ENCODE measurements at places on chromosomes 12 and 14. TPM values are rescaled to one million over a fixed set of nuclear protein-coding genes. Genes with fewer than 3 reads are reported as not detected.
A peak's percentile ranks its signal among the peaks of the same experiment; 100 is the strongest.

- H3K27ac ChIP-seq: no peak overlapping the region
- no peaks in the 10 kb centered on the region for H3K4me1 ChIP-seq
- H3K27me3 ChIP-seq: peaks cover 55% of the 10 kb centered on the region
- H3K4me3 ChIP-seq: no peak overlapping the region
- no peaks in the 10 kb centered on the region for H3K36me3 ChIP-seq
Observed at GRCh38 chr12:1870086-1870485, 48.4 kb downstream of the CACNA2D4 start.

DNA sequence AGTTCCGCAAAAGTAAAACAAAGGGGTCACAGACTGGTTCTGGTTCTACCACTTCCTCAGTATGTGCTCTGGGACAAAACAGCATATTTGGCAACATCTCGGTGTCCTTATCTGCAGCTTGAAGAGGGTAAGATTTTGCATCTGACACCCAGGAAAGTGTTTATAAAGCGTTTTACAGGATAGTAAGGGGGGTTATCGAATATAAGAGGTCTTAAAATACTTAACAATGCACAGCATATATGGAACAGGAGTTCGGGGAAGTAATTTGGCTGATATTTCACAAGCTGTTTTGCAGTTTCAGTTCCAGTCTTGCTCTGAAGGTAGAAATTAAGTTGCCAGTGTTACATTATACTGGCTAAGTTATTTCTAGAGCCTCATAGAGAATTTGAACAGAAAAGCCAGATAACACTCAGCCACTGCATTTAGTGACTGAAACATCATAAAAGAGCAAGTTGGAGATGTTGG is 904 bp upstream of the MAP4K5 start:
- no peak overlapping the region for H3K4me3 ChIP-seq
- no peak overlapping the region for H3K27ac ChIP-seq
- no peaks in the 10 kb centered on the region for H3K27me3 ChIP-seq
- peaks cover 20% of the 10 kb centered on the region for H3K4me1 ChIP-seq

DNA sequence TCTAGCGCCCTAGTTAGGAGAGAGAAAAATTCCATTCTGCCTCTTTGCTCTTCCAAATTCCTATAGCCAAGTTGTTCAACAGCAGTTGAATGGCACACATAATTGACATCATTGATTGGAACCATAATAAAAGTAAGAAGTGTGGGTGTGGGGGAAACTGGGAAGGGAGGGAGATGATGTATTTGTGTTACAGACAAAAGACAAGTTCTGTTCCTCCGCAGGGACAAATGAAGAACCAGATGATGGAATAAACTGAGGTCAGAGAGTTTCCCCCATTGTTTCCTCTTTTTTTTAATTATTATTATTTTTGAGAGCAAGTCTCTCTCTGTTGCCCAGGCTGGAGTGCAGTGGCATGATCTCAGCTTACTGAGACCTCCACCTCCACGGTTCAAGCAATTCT is 34.9 kb downstream of the GDF11 start:
- H3K4me3 ChIP-seq: no peak overlapping the region
- no peaks in the 10 kb centered on the region for H3K4me1 ChIP-seq
- H3K27me3 ChIP-seq: no peaks in the 10 kb centered on the region

Gene CRACR2A
- total RNA-seq: 1.9 TPM

Gene PPFIA2
- not detected for total RNA-seq

- no peaks in the 10 kb centered on the region for H3K36me3 ChIP-seq
- no peak within 1 kb of the TSS for H3K27ac ChIP-seq
- peak; percentile 36 for DNase-seq
- peak within 1 kb of the TSS; percentile 56 for H3K4me3 ChIP-seq
- H3K27me3 ChIP-seq: peaks cover 85% of the 10 kb centered on the region
Observed at GRCh38 chr14:28766469-28766955, at the start of gene FOXG1. Gene FOXG1 (plus strand): TSS chr14:28766787. CDS start chr14:28767280, 493 bp downstream.

Gene CDCA4
- 27.5 TPM for total RNA-seq

DNA sequence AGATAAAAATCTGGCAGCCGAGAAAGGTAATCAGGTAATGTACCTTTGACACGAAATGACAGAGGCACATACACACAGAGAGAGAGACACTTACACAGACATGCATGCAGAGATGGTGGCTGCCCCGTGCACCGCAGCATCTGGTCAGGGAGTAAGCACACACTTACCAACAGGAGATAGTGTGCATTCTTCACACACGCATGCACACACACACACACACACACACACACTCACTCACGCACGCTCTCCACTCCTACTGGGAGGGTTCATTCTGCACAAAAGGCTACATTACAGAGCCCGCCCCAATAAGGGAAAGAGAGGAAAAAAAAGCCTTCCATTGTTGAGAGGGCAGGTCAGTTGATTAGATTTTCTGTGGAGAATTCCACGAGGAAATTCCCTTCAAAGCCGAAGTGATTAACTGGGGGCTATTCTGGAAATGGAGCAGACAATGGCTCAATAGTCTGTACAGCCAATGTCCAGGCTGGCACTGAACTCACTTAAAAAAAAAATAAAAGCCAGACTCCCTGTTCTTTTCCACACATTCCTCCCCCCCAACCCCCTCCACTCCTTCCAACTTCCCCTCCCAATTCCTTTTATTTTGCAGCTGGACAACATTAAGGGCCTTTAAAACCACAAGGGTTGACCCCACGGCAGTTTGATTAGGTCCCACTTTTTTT is 1.4 kb upstream of the SOX5 start:
- H3K4me1 ChIP-seq: no peaks in the 10 kb centered on the region
- no peaks in the 10 kb centered on the region for H3K36me3 ChIP-seq
- no peak overlapping the region for H3K4me3 ChIP-seq

Gene COX8C
- total RNA-seq: not detected

DNA sequence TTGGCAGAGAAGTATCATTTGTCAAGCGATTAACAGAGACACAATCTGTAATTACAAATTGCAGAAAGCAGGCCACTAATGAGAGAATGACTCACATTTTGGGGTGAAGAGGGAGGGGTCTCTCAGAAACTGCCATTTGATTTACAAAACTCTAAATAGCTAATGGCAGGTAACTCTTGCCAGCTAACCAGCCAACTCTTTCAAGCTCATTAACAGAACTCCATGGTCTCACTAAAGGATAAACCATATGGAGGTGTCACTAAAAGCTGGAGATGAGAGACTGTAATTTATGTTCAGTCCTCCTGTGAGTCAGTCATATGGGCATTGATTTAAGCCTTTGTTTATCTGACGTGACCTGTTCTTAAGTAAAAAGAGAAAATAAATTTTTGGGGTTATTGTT is 336.4 kb downstream of the FOXG1 start:
- H3K27ac ChIP-seq: no peak overlapping the region
- H3K36me3 ChIP-seq: no peaks in the 10 kb centered on the region
- H3K4me1 ChIP-seq: peaks cover 5% of the 10 kb centered on the region
- H3K27me3 ChIP-seq: no peaks in the 10 kb centered on the region

- no peaks in the 10 kb centered on the region for H3K36me3 ChIP-seq
- H3K27me3 ChIP-seq: peaks cover 22% of the 10 kb centered on the region
- no peak overlapping the region for H3K4me3 ChIP-seq
Observed at GRCh38 chr12:111238075-111238734, 130.7 kb downstream of the PHETA1 start.

GRCh38 chr14:100824091-100824551 is 1.8 kb upstream of the MEG3 start:
- H3K4me1 ChIP-seq: no peaks in the 10 kb centered on the region
- DNase-seq: no peak
- no peaks in the 10 kb centered on the region for H3K36me3 ChIP-seq
- H3K4me3 ChIP-seq: no peak overlapping the region

GRCh38 chr14:96309133-96309895 is 53.3 kb downstream of the BDKRB1 start:
- no peak overlapping the region for H3K4me3 ChIP-seq
- H3K36me3 ChIP-seq: peaks cover 48% of the 10 kb centered on the region
- no peaks in the 10 kb centered on the region for H3K4me1 ChIP-seq
- H3K27me3 ChIP-seq: no peaks in the 10 kb centered on the region
- no peak for DNase-seq
- H3K27ac ChIP-seq: no peak overlapping the region

Gene DLK1
- total RNA-seq: not detected

GRCh38 chr12:69404851-69405565 is 45.5 kb downstream of the YEATS4 start:
- peak overlapping the region; percentile 44 for H3K4me3 ChIP-seq
- H3K4me1 ChIP-seq: peaks cover 18% of the 10 kb centered on the region
- H3K36me3 ChIP-seq: no peaks in the 10 kb centered on the region
- H3K27ac ChIP-seq: peak overlapping the region; percentile 41

- DNase-seq: no peak
- no peaks in the 10 kb centered on the region for H3K4me1 ChIP-seq
- no peaks in the 10 kb centered on the region for H3K27me3 ChIP-seq
- no peak within 1 kb of the TSS for H3K4me3 ChIP-seq
Observed at GRCh38 chr12:119334430-119335170, at the start of gene CCDC60. Gene CCDC60 (plus strand): TSS chr12:119334729. CDS start chr12:119335177, 448 bp downstream.

Gene PXMP2
- 28.5 TPM for total RNA-seq

GRCh38 chr14:93033983-93034670 is 81.6 kb downstream of the ITPK1 start:
- H3K36me3 ChIP-seq: no peaks in the 10 kb centered on the region
- H3K4me3 ChIP-seq: no peak overlapping the region
- H3K4me1 ChIP-seq: peaks cover 35% of the 10 kb centered on the region

DNA sequence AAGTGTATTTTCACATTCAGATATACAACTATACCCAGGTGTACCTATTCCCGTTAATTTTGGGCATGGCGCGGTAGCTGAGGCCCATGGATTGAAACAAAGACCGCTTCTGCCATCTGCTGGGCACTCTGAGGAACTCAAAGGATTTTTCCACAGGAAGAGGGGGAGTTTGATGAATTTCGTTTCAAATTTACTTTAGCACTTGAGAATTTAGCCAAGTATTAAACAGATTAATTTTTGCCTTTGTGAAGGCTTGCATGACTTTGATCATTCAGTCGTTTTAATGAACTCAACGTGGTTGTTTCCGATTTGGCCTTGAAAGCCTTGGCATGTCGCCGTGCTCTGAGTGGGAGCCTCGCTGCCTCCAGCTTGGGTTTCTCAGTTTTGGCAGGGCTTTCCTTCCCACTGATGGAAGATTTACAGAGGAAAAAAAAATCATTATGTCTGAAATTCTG is 153.2 kb upstream of the DDHD1 start:
- H3K27ac ChIP-seq: no peak overlapping the region
- DNase-seq: peak; percentile 67
- peaks cover 9% of the 10 kb centered on the region for H3K4me1 ChIP-seq

DNA sequence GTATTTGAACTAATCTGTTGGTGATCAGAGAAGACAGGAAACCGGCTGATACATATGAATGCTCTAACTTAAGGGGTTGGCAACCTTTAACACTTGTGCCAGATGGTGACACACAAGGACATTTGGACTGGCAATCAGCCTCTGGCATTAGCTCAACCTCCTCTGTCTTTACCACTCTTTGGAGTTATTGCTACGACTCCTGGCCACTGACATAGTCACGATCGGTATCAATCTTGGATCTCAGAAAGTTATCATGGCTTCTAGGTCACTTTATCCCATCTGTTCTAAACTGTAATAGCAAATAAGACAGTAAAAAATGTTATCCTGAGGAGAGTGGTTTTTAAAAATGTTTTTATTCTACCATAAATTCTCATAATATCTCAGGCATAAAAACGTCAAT is 575.2 kb upstream of the MDGA2 start:
- no peak overlapping the region for H3K27ac ChIP-seq
- H3K36me3 ChIP-seq: no peaks in the 10 kb centered on the region
- no peaks in the 10 kb centered on the region for H3K27me3 ChIP-seq
- H3K4me3 ChIP-seq: no peak overlapping the region
- DNase-seq: no peak
- H3K4me1 ChIP-seq: no peaks in the 10 kb centered on the region

Gene FLRT2
- 94.1 TPM for total RNA-seq

GRCh38 chr12:28512406-28512805 is 322.1 kb downstream of the CCDC91 start:
- H3K4me3 ChIP-seq: no peak overlapping the region
- H3K4me1 ChIP-seq: peaks cover 5% of the 10 kb centered on the region
- no peak overlapping the region for H3K27ac ChIP-seq
- no peaks in the 10 kb centered on the region for H3K36me3 ChIP-seq

GRCh38 chr12:131986910-131987309 is 37.2 kb downstream of the EP400 start:
- H3K36me3 ChIP-seq: peaks cover 17% of the 10 kb centered on the region
- H3K4me1 ChIP-seq: no peaks in the 10 kb centered on the region
- H3K27me3 ChIP-seq: no peaks in the 10 kb centered on the region
- no peak overlapping the region for H3K27ac ChIP-seq
- no peak overlapping the region for H3K4me3 ChIP-seq

Gene TBX3
- total RNA-seq: 25.1 TPM

Gene OR11G2
- not detected for total RNA-seq

GRCh38 chr14:60482743-60483142 is 3.1 kb downstream of the C14orf39 start:
- no peak for DNase-seq
- no peak overlapping the region for H3K4me3 ChIP-seq
- peaks cover 47% of the 10 kb centered on the region for H3K27me3 ChIP-seq
- no peaks in the 10 kb centered on the region for H3K36me3 ChIP-seq

Gene GPR137C
- total RNA-seq: 0.89 TPM

Gene CPM
- total RNA-seq: 8.5 TPM

GRCh38 chr12:95736631-95737030 is 53.9 kb downstream of the NTN4 start:
- no peaks in the 10 kb centered on the region for H3K36me3 ChIP-seq
- peaks cover 25% of the 10 kb centered on the region for H3K4me1 ChIP-seq
- 0 out of 2 replicates have a peak, but pooled peaks cover 3% of the 10 kb centered on the region for H3K27me3 ChIP-seq
- no peak overlapping the region for H3K27ac ChIP-seq
- no peak overlapping the region for H3K4me3 ChIP-seq
- DNase-seq: peak; percentile 53

Data from GM23248 (cell line).